ENCODE measurements at places on chromosomes 7 and 10.

GRCh38 chr7:94109556-94109955 is 105.4 kb upstream of the BET1 start:
- DNase-seq, result no peak

GRCh38 chr10:126375926-126376554 is 12.2 kb downstream of the ADAM12 start:
- DNase-seq, result peak; percentile 53

DNA sequence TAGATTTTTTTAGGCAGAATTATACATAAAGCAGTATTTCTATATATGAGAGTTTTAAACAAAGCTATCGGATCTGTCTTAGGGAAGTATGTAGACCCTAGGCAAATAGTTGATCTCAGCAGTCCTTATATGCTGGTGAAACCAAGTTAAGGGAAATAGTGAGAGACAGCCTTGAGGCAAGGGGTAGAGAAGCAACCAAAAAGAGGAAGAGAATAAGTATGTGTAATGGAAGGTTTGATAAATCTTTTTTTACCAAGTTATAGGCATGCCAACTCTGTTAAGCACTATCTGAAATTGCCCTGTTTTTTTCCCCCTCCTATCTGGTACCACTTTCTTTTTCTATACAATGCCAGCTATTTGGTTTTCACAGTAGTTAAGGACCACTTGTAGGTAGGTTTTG is 19.9 kb downstream of the SPAG6 start:
- DNase-seq, result no peak

GRCh38 chr10:78576276-78576675 is 492.5 kb upstream of the ZMIZ1 start:
- DNase-seq, result no peak

- DNase-seq, result no peak
These were observed 81.2 kb downstream of the EGFR start for GRCh38 chr7:55099821-55100543.

GRCh38 chr7:84100866-84101265 is 93.7 kb downstream of the SEMA3A start:
- peak; percentile 65 for DNase-seq

DNA sequence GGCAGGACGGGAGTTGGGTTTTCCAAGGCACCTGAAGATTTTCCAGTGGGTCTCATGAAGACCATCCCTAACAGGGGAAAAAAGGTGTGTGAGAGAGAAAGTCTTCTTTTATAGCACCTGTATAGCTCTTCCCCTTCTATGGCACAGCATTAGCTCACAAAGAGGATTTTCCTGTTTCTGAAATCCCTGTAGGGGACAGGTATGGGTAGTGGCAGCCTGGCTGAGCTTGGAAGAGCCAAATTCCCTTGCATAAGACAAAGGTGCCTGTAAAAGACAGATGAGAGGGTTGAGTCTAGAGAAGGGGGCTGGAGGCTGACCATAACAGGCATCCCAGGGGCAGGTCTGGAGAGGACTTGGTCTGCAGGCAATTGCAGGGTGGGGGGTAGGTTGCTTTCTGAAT is 63.7 kb downstream of the COL13A1 start:
- no peak for DNase-seq

Measured in ELR (cell line).